ENCODE measurements at places on chromosomes 1 and 21. TPM values are rescaled to one million over a fixed set of nuclear protein-coding genes. Genes with fewer than 3 reads are reported as not detected.

GRCh38 chr1:66624412-66625060, 90.6 kb downstream of the SGIP1 start:
- no peak for DNase-seq

- DNase-seq: no peak
These were observed 9.9 kb downstream of the IFNLR1 start for GRCh38 chr1:24177161-24177560.

- no peak for DNase-seq
These were observed 54.6 kb downstream of the ADSS2 start for GRCh38 chr1:244397131-244397530.

- no peak for DNase-seq
These were observed 2.0 kb downstream of the MEF2D start for GRCh38 chr1:156498432-156499193.

The GBP4 gene
- total RNA-seq: 8.3 TPM

The SELENBP1 gene
- 30.9 TPM for total RNA-seq

GRCh38 chr1:183168308-183168707, 17.8 kb upstream of the LAMC2 start:
- DNase-seq: no peak

- DNase-seq: no peak
These were observed 215.9 kb downstream of the TOMM20 start for GRCh38 chr1:234912548-234913277.

DNA sequence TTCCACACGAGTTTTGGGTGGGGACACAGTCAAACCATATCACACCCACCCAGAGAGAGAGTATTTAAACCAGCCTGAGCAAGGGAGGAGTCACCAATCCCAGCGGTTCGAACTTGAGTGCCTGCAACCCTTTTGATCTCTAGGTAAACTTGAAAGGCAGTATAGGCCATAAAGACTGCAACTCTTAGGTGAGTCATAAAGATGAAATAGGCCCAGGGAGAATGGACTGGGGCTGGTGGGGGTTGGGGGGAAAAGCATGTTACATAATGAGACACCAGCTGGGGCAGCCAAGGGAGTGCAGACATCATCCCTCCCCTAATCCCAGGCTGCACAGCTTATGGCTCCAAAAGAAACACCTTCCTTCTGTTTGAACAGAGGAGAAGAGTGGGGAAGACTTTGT, 99.8 kb upstream of the LHX8 start:
- no peak for DNase-seq

The YBEY gene
- 11.3 TPM for total RNA-seq

The KRTAP19-6 gene
- not detected for total RNA-seq

DNA sequence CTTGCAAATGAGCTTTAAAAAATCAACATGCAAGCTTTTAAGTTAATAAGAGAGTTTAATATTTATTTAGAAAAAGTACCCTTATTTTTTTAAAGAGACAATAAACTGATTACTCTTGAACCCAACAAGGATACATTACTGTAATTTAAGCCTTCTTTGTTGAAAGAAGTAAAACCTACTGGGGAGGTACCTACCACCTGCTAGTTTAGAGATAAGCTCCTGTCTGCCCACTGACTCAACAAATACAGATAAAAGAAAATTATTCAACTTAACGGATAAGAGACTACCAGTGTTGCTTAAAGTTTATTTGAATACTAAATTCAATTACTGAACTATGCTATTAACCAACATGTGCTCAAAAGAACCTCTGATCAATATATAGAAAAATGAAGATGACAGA, 23.1 kb downstream of the USP24 start:
- DNase-seq: no peak

The DHRS3 gene
- total RNA-seq: 111 TPM

- DNase-seq: no peak
These were observed 24.8 kb upstream of the ALDH4A1 start for GRCh38 chr1:18927082-18927653.

DNA sequence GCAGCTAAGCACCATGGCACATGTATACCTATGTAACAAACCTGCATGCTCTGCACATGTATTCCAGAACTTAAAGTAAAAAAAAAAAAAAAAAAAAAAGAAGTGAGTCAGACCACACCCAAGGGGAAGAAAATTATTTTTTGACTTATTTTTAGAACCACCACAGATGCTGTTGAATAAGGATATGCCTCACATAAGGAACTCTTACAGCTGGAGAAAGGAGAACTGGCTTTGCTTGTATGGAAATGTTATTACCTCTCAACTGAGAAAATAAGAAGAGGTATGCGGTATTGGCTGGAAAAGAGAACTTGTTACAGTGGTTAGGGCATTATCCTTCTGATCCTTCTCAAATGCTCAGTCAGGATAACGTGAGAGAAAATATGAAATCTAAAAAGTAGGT, 27.5 kb upstream of the FCER1A start:
- no peak for DNase-seq

GRCh38 chr21:44366586-44367211, 13.3 kb downstream of the TRPM2 start:
- DNase-seq: no peak

GRCh38 chr1:6646499-6647148, 22.0 kb downstream of the THAP3 start:
- no peak for DNase-seq

- DNase-seq: no peak
These were observed 238.1 kb downstream of the LRRC40 start for GRCh38 chr1:69967245-69967766.

DNA sequence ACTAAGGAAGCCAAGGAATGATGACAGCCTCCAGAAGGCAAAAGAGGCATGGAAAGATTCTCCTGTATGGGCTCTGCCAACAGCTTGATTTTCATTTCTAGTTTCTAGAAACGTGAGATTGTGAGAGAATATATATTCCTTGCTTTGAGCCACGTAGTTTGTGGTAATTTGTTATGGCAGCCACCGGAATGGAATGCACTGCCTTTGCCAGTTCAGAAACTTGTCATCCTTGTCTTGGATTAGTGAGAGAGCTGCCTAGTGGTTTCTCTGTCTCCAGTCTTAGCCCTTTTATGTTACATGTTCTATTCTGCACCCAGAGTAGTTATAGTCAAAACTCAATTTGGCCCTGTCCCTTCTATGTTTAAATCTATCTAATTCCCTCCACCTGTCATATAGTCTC, 216.0 kb upstream of the PTGFR start:
- no peak for DNase-seq

- no peak for DNase-seq
These were observed 28.1 kb downstream of the EPHA2 start for GRCh38 chr1:16127676-16128337.

The LCE1A gene
- total RNA-seq: not detected

- DNase-seq: no peak
These were observed 65.6 kb upstream of the GRHL3 start for GRCh38 chr1:24253571-24253970.

DNA sequence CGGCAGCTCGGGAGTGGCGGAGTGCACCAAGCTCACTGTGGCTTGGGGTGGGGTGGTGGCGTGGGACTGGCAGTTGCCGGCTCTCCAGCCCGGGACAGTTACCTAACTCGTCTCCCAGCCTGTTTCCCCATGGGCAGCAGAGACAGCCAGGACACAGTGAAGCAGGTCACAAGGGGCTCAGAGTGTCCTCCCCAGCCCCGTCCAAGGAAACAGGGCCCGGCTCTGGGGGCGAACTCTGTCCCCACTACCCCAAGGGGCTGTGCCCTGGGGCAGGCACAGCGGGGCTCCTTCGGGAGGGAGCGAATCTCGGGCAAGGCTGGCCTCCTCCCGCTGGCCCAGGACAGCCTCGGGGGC, 759 bp downstream of the GPR157 start:
- no peak for DNase-seq

The PTPRU gene
- total RNA-seq: 37.3 TPM

The GJA9 gene
- not detected for total RNA-seq

The RUNX1 gene
- total RNA-seq: 62.1 TPM

GRCh38 chr1:237568955-237569354, 321.8 kb downstream of the ZP4 start:
- no peak for DNase-seq

DNA sequence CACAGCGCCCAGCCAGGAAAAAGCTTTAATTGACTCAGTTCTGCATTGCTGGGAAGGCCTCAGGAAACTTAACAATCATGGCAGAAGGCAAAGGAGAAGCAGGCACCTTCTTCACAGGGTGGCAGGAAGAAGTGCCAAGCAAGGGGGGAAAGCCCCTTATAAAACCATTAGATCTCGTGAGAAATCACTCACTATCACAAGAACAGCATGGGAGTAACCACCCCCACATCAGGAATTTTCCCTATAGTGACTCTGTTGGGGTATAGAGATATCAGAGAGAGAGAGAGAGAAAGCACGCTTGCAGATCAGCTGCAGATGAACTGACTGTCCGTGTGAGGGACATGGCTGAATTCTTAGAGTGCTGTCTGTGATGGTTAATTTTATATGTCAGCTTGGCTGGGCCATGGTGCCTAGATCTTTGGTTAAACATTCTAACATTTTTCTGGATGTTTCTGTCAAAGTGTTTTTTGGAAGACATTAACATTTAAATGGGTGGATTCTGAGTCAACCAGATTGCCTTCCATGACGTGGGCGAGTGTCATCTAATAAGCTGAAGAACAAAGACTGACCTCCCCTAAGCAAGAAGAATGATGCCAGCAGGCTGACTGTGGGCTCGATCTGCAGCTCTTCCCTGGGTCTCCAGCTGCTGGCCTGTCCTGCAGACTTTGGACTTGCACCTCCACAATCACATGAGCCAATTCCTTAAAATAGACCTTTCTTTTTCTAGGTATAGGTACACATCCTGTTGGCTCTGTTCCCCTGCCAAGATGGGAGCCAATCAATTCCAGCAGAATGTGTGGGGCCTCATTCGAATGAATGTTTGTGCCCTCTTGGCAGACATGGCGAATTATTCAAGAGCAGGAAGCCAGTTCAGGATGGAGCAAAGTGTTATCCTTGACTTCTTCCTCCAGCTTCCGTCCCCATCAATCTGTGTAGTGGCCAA, 21.4 kb upstream of the CPT2 start:
- DNase-seq: no peak

DNA sequence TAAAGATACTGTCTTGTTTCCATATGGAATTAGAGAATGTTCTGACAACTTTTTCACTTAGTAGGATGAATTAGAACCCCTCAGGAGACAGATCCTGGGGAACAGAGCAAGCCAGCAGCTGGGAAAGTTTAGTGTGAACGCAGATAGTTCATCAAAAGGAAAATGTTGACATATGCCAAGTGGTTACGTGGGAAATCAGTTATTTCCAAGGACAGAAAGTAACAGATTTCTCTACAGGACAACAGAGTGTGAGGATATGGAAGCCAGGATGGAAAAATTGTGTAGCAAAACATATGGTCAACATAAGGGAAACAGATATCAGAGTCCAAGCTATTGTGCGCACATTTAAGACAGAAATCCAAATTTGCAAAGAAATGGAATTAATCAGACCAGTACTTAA, 419.5 kb downstream of the LRRIQ3 start:
- no peak for DNase-seq

DNA sequence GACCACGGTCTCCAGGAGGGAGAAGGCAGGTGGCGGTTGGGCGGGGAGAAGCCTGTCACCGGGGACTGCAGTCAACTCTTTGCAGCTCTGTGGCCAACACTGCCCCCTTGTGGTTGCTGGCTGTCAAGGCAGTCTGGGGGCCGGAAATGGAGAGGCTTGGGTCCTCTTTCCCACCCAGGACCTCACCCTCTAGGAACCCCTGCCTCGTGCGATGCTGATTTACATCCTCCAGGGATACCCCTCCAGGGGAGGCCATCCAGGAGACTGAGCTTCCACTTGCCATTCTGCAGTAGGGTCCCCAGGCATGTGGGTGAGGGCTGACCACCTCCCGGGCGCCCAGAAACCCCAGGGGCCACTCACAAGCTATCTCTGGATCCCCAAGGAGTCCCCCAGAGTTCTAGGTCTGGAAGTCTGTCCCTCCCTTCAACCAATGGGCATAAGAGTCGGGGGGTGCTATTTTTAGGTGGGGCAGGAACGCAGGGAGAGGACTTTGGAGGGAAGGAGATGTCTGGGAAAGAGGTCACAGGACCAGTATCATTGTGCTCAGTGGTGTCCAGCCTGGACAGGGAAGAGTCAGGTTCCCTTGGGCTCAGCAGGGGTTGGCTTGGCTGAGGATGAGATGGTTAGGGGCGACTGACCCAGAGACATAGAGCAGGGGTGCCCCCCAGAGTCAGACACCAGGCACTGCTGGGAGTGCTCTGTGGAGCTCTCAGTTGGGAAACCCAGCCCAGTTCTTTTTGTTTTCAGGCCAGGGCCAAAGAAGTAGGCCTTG, 7.1 kb upstream of the GPR61 start:
- DNase-seq: no peak

DNA sequence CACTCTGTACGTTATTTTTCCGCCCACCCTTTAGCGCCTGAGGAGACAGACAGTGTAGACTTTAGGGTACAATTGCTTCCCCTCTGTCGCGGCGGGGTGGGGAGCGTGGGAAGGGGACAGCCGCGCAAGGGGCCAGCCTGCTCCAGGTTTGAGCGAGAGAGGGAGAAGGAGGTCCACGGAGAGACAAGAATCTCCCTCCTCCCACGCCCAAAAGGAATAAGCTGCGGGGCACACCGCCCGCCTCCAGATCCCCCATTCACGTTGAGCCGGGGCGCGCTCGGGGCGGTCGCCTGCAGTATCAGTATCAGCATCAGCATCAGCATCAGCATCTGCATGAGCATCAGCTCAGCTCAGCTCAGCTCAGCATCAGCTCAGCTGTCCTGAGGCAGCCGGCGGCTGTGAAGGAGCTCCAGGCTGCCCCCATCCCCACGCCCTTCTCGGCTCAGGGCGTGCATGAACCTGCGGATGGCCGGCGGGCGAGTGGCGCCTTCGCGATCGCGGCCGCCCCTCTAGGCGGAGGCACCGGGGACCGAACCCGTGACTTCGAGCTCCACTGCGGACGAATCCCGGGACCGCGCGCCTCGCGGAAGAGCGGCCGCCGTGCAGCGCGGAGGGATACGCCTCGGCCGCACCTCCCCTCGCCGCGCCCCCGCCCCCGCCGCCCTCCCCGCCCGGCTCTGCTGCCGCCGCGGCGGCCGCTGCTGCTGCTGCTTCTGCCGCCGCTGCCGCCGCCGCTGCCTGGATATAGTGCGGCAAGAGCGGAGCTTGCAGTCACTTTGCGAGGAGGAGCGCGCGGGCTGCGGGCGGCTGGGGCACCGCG, at the start of gene NCAM2:
TSS of gene NCAM2 (plus strand) at position 774 of the 820 bp plus-strand sequence.
- DNase-seq: no peak

DNA sequence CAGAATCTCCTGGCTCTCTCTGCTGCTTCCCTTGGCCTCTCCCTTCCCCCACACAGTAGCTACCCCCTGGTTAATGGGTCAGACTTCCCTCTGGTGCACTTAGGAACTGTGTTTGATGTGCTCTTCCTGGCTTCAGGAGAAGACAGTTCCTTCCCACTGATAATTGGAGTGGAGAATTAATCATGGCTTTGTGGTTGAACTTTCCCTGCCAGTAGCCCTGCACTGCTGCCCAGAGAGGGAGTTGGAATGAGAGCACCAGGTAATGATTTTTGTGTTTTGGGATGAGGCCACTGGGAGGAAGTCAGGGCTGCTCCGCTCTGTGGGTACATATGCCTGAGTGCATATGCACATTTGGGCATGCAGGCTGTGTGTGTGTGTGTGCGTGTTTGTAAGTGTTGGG, 39.7 kb upstream of the PADI2 start:
- peak; percentile 6 for DNase-seq

- DNase-seq: no peak
These were observed 297.8 kb downstream of the BRINP3 start for GRCh38 chr1:190179817-190180216.

The CYP4X1 gene
- total RNA-seq: 17.9 TPM

- DNase-seq: no peak
These were observed 235.2 kb downstream of the KCNT2 start for GRCh38 chr1:196372896-196373536.

All from vagina (tissue), 2 donors.